LHCN-M2 (cell line): ENCODE measurements at places on chromosomes 7 and 10. TPM values are rescaled to one million over a fixed set of nuclear protein-coding genes. Genes with fewer than 3 reads are reported as not detected.

H2BK1 gene
- not detected in 2 replicates for total RNA-seq

GRCh38 chr7:122520971-122521555 is 177.9 kb downstream of the RNF133 start:
- no peak for DNase-seq

MSMB gene
- total RNA-seq, result not detected in 2 replicates

LIPJ gene
- not detected in 2 replicates for total RNA-seq

DNA sequence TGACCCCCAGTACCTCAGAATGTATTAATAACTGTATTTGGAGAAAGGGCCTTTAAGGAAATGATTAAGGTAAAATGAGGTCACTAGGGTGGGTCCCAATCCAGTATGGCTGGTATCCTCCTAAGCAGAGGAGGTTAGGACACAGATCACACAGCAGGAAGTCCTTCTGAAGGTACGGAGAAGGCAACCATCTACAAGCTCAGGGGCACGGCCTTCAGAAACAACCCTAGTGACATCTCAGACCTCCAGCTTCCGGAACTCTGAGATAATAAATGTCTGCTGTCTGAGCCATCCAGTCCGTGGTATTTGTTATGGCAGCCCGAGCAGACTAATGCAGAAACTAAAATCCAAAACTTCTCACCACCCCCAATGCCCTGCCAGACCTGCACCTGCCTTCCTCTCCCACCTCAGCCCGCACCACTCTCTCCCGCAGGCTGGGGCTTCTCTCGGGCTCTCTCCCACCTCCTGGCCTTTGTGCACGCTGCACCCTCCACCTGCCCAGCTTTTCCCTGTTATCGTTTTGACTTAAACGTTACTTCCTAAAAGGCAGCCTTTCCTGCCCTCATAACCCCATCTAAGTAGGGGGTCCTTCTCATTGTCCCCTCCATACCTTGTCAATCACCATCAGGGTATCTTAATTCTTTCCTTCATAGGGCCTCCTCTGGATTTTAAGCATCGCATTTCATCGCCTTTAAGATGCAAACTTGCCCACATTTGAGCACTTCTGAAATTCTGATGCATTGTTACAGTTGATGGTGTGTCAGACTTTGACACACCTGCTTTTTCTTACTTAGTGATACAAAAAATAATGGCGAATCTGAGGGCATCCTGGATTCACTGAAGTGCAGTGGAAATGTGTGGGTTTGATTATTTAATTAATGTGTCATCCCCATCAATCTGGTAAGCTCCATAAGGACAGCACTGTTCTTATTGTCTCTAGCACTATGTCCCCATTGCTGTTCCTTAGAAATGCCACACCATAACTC is 32.2 kb upstream of the AQP1 start:
- no peak for DNase-seq

ANXA8L1 gene
- not detected in 2 replicates for total RNA-seq

- no peak for DNase-seq
Observed at GRCh38 chr7:139827042-139827441, 2.0 kb upstream of the TBXAS1 start.

CFAP69 gene
- total RNA-seq, result 1.6 and 14.7 TPM in 2 replicates
